ENCODE measurements at places on chromosomes 13 and 19.
A peak's percentile ranks its signal among the peaks of the same experiment; 100 is the strongest.

DNA sequence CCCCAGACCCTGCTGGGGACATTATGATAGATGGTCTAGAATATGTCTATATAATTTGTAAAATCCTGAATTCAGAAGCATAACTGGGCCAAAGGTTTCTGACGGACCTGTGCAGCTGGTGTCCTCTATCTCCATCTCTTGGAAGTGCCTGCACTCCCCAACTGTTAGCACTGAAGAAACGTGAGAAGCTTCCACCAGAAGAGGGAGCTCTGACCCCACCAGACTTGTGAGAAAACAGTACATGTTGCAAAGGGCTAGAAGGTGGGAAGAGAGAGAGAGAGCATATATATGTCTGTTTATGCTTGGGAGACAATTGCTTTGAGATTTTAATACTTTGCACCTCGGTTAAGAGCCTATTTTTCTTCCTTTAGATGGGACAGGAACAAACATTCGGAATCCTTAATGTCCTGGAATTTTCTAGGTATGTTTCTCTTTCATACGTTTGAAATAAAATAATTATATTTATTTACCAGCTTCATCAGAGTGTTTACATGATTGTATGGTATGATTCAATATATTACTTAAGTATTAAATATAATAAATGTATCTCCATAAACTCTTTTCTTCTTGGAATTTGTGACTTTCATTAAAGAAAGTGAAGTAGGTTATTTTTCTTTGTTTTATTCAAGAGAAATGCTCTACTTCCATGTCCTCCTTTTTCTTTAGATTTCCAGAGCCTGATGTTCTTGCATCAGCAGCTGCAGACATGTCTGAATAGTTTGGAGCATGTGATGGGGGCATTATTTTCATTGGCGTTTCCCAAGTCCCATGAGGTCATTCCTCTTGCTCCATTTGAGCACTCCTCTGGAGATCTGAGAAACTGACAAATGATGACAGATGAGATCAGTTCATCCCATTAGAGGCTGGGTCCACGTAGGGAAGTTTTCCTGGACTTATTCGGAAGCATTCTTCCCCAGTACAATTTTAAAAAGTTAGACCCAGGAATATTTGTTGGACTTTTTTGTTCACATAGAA, 202.9 kb downstream of the ATP8A2 start:
- DNase-seq = peak; percentile 59

DNA sequence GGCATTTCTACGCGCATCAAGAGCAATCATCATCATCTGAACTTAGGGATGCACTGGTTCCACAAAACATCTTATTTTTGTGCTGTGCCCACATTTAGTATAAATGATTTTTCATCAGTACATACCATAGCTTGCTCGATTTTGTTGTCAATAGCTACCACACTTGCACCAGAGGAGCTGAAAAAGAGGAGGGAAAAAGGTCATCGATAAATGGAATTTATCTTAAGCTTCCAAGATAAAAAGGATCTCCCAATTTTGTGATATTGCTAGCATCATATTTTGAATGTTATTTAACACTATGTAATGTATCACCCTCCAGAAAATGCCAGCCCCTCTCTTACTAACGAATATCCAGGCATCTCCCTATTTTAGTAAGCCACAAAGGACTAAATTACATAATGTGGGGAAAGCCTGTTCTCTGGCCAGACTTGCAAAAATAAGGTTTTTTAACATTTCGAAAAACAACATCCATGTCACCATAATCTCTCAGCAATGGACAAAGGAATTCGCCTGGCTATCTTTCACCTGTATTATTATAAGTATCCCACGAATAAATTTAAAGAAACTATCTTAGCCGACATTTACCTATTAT, 62.4 kb downstream of the SERP2 start:
- no peak for DNase-seq

GRCh38 chr13:93446238-93446637, 219.6 kb downstream of the GPC6 start:
- DNase-seq = no peak

DNA sequence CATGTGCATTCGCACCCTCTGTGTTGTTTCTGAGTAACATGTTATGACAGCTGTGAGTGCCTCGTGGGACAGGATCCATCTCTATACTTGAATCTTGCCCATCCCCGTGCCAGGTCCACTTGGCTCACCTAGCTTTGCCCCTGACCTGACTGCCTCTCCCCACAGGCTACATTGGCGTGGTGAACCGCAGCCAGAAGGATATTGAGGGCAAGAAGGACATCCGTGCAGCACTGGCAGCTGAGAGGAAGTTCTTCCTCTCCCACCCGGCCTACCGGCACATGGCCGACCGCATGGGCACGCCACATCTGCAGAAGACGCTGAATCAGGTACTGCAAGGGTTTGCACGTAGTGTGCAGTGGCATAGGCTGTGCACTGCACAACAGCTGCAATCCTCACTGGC, 53.2 kb downstream of the TMED1 start:
- DNase-seq = no peak

DNA sequence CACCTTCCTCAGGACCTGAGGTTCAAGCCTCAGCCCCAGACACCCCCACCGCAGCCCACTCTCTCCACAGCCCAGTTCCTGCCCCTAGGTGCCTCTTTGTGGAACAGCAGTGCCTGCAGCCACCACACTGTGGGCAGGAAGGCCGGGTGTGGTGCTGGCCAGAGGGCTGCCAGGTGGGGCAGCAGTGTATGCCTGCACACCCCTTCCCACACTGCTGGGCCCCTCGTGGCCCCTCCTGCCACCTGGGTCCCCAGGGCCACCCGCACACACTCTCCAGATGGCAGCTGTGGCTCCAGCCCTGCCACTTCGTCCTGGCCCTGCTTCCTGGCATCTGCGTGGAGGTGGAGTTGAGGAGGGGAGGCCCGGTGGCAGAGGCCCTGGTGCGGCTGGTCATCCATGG, 35.1 kb downstream of the HPN start:
- no peak for DNase-seq

- DNase-seq = no peak
Measured at GRCh38 chr13:26440111-26440510, 117.4 kb upstream of the WASF3 start.

GRCh38 chr19:15138427-15138826, 31.2 kb downstream of the SYDE1 start:
- no peak for DNase-seq

DNA sequence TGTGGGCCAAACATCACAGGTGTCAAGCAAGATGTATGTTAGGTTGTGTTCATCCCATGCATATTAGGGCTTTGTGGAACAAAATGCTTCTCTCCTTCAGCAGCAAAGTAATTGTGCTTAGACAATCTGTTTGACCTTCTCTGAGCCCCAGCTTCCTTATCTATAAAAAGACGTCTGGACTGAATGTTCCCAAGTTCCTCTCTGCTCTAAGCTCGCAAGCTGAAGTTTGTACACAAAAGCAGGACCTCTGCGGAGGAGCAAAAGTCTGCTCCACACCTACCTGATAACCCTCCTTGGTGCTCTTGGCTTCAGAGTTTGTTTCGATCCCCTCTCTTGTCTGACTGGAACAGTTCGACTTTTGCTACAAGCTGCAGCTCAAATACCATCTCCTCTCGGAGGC, 95.7 kb upstream of the UBL3 start:
- DNase-seq = no peak

DNA sequence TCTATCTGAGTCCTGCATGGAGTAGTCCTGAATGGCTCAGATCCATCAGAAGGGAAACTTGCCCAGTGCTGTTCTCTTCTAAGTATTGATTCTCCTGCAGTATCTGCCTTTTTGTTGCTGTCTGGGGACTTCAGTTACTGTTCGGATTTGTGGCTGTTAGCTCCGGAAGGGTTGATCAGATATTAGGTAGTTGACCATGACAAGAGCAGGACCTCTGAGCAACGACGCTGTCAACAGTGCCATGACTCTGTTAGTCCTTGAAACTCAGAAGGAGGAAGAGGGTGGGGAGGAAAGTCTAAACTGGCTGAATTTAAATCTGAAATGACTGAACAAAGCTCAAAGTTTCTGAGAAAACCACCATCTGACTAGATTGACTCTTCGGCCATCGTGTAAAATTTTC, 42.2 kb downstream of the CCNE1 start:
- DNase-seq = no peak

DNA sequence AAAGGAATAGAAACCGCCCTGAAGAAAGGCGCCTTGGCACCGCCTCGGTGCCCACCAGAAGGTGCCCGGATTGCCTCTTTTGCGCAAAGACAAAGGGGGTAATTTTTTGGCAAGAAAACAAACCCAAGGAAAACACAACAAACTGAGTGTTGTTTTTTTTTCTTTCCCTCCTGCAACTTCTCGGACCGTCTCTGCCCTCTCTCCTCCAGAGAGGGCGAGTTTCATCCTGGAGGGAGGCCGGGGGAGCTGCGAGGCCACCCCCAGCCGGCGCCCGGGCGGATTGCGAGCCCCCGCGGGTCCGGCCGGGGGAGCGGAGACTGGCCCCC, 2.3 kb downstream of the ZNF536 start:
- no peak for DNase-seq

DNA sequence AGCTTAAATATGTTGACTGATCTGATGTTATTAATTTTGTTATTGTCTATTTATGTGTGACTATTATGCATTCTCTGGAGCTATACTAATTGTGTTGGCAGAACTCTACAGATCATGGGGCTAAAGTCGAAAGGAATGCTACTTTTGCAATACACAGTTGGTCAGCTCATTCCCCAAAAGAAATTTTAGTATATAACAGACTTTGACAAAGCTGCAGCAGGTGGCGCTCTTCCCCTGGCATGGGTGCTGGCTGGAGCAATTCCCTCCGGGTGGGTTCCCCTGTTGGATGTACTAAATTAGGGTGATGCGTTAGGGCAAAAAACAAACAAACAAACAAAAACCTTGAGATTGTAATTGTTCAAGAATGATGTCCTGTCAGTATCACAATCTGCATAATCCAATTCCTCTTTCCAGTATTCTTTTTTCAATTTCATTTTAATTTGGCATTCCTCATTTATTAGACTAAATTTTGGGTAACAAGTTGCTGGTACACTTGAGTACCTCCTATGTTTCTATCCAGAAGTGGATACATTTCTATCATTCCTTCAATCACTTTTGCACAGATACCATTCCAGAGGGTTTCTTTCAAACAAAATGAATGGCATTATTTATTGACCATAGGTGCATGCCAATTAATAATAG, 322.8 kb upstream of the EDNRB start:
- no peak for DNase-seq

GRCh38 chr13:100175078-100175802, 86.3 kb downstream of the PCCA start:
- DNase-seq = no peak

GRCh38 chr13:95527955-95528354, 24.6 kb upstream of the CLDN10 start:
- DNase-seq = no peak
